Heart right ventricle (tissue), 16 donors: ENCODE measurements at places on chromosomes 4 and X. TPM values are rescaled to one million over a fixed set of nuclear protein-coding genes. Genes with fewer than 3 reads are reported as not detected.

GRCh38 chrX:115616943-115617563 lies 56.1 kb downstream of the PLS3 start:
- DNase-seq: no peak

GRCh38 chr4:80587871-80588385 lies 252.4 kb downstream of the CFAP299 start:
- no peak for DNase-seq

DNA sequence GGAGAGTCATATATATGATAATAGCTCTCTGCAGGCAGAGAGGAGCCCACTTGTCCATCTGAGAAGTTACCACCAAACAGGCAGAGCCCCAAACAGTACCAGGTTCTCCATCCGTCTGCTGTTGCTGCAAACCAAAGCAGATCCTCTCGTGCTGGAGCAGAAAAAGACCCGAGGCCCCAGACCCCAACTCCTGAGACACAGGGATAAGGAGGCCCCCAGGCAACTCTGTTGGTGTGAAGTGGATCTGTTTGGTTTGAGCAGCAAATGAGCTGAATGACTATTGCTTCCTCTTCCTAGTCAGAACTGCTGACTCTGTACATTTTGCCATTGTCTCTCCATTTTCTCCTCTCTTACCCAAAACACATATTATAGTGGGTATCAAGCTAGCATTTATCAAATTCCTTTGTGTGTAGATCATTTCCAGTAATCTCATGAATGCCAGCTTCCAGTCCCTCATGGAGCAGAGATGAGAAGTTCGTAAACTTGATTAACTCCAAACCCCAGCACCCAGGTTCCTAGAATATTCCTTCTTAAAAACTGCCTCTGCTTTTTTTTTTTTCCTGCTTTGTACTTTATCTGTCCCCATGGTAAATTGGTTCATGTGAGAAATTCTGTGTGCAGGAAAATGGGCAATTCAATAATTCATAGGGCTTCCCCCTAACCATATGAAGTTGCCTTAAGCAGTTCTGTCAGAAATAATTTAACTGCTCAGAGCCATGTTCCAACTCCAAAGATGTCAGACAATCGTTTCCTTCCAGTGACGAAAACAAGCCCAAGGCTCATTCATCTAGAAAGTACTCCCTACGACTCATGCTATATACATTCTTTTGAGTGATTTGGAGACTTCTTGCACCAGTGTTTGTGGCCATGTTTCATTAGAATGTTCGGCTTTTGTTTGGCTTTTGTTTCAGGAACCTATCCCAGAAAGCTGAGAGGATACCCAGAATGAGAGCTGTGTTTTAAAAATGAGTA lies 98.6 kb upstream of the ATXN3L start:
- DNase-seq: no peak

The DCAF8L2 gene
- not detected for total RNA-seq
